Activated B cell treated with CpG ODN at 0.5 μM for 24 hours (primary cell): ENCODE measurements at places on chromosomes 5 and 9. TPM values are rescaled to one million over a fixed set of nuclear protein-coding genes. Genes with fewer than 3 reads are reported as not detected.

Gene RGP1
- total RNA-seq: 23.8 and 25.4 TPM in 2 replicates

Gene SPEF2
- 2.4 and 3.7 TPM in 2 replicates for total RNA-seq

Gene LRRC70
- total RNA-seq: 0.84 and 1.2 TPM in 2 replicates

Gene DND1
- total RNA-seq: 2.6 and 3.4 TPM in 2 replicates

Gene AFAP1L1
- total RNA-seq: 0.44 TPM in 1 of 2 replicates, not detected in the other
